Uterine smooth muscle cell (primary cell): ENCODE measurements at places on chromosomes 3 and 15. TPM values are rescaled to one million over a fixed set of nuclear protein-coding genes. Genes with fewer than 3 reads are reported as not detected.

The TWF2 gene
- 129 and 153 TPM in 2 replicates for total RNA-seq

The ACKR2 gene
- total RNA-seq: 0.22 and 0.37 TPM in 2 replicates

The SGO1 gene
- 4.7 and 16.2 TPM in 2 replicates for total RNA-seq

The RASL12 gene
- total RNA-seq: 0.87 and 4.1 TPM in 2 replicates

The DAZL gene
- not detected in 2 replicates for total RNA-seq

The GP5 gene
- under 0.01 TPM in 1 of 2 replicates, not detected in the other for total RNA-seq

The STXBP5L gene
- under 0.01 TPM in 1 of 2 replicates, not detected in the other for total RNA-seq

The CGNL1 gene
- 0.66 and 1.5 TPM in 2 replicates for total RNA-seq

The CPLX3 gene
- not detected in 2 replicates for total RNA-seq

The KNL1 gene
- 11.1 and 43.8 TPM in 2 replicates for total RNA-seq

The SI gene
- not detected in 2 replicates for total RNA-seq

The GRK7 gene
- under 0.01 TPM in 1 of 2 replicates, not detected in the other for total RNA-seq

The MAGEL2 gene
- under 0.01 and 0.25 TPM in 2 replicates for total RNA-seq

The CA12 gene
- 128 and 224 TPM in 2 replicates for total RNA-seq

The ILDR1 gene
- not detected in 2 replicates for total RNA-seq

The ZBTB47 gene
- 24.0 and 33.1 TPM in 2 replicates for total RNA-seq

The EFCAB12 gene
- under 0.01 TPM in 1 of 2 replicates, not detected in the other for total RNA-seq

The NFKBIZ gene
- total RNA-seq: 27.3 and 51.2 TPM in 2 replicates

The ERC2 gene
- 0.55 and 0.75 TPM in 2 replicates for total RNA-seq

The PLA2G4D gene
- total RNA-seq: not detected in 2 replicates

The SAMMSON gene
- 0.11 and 0.25 TPM in 2 replicates for total RNA-seq

The RPP14 gene
- total RNA-seq: 11.6 and 18.0 TPM in 2 replicates

The PYGO1 gene
- 5.9 and 10.6 TPM in 2 replicates for total RNA-seq

The SAMD7 gene
- total RNA-seq: not detected in 2 replicates

The CLDN1 gene
- total RNA-seq: 0.25 and 0.55 TPM in 2 replicates

The SOX14 gene
- not detected in 2 replicates for total RNA-seq

The CACNA2D3 gene
- not detected in 2 replicates for total RNA-seq

The GLDN gene
- 0.22 and 0.37 TPM in 2 replicates for total RNA-seq

The RTP4 gene
- total RNA-seq: 1.4 and 2.9 TPM in 2 replicates

The TMEM115 gene
- 38.7 and 44.0 TPM in 2 replicates for total RNA-seq

The CPEB1 gene
- 34.7 and 35.2 TPM in 2 replicates for total RNA-seq

The CD47 gene
- total RNA-seq: 93.7 and 112 TPM in 2 replicates

The PLA2G4E gene
- total RNA-seq: not detected in 2 replicates

The AQP9 gene
- total RNA-seq: not detected in 2 replicates

The VEPH1 gene
- 56.1 and 144 TPM in 2 replicates for total RNA-seq

The TMEM207 gene
- total RNA-seq: not detected in 2 replicates

The DIPK2A gene
- total RNA-seq: 67.9 and 82.8 TPM in 2 replicates

The DUSP7 gene
- total RNA-seq: 7.9 and 8.6 TPM in 2 replicates

The TIMP4 gene
- 5.1 and 5.6 TPM in 2 replicates for total RNA-seq

The IGSF10 gene
- total RNA-seq: 0.33 and 0.37 TPM in 2 replicates

The MAP6D1 gene
- total RNA-seq: 1.2 and 2.5 TPM in 2 replicates

The FEZF2 gene
- not detected in 2 replicates for total RNA-seq

The MAP2K5 gene
- 5.1 and 6.0 TPM in 2 replicates for total RNA-seq

The ERICH6 gene
- 0.22 TPM in 1 of 2 replicates, not detected in the other for total RNA-seq

The LRRIQ4 gene
- total RNA-seq: 0.11 TPM in 1 of 2 replicates, not detected in the other

The CLDN11 gene
- 264 and 356 TPM in 2 replicates for total RNA-seq

The BFSP2 gene
- not detected in 2 replicates for total RNA-seq

The PRR20G gene
- total RNA-seq: not detected in 2 replicates

The DPPA2 gene
- not detected in 2 replicates for total RNA-seq

The CYP1A2 gene
- total RNA-seq: not detected in 2 replicates

The GSK3B gene
- 42.2 and 48.9 TPM in 2 replicates for total RNA-seq

The THAP10 gene
- 2.0 and 4.6 TPM in 2 replicates for total RNA-seq
